ENCODE measurements at places on chromosomes 1 and 21.

DNA sequence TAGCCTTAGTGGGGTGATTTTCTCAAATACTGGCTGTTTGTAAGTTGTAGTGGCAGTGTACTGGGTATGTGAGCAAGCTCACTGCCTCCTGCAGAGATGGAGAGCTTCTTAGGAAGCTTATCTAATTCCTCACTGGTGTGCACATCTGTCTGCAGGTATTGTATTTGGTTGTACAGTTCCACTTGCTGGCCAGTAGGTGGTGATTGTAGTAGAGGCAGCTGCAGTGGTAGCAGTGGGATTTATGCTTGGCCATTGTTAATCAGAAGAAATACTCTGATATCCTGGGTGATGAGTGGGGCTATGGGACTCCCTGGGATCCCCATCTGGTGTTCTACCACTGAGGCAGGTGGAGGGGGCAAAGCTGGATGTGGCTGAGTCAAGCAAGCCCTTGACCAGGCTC is 276.1 kb upstream of the SPAG17 start:
- DNase-seq: no peak

- peak; percentile 65 for DNase-seq
Measured at GRCh38 chr1:31957701-31958674, 19.8 kb upstream of the PTP4A2 start.

- DNase-seq: no peak
Measured at GRCh38 chr21:22927469-22927868, 1929.3 kb downstream of the NCAM2 start.

- DNase-seq: no peak
Measured at GRCh38 chr1:218611916-218612585, 266.9 kb downstream of the TGFB2 start.

DNA sequence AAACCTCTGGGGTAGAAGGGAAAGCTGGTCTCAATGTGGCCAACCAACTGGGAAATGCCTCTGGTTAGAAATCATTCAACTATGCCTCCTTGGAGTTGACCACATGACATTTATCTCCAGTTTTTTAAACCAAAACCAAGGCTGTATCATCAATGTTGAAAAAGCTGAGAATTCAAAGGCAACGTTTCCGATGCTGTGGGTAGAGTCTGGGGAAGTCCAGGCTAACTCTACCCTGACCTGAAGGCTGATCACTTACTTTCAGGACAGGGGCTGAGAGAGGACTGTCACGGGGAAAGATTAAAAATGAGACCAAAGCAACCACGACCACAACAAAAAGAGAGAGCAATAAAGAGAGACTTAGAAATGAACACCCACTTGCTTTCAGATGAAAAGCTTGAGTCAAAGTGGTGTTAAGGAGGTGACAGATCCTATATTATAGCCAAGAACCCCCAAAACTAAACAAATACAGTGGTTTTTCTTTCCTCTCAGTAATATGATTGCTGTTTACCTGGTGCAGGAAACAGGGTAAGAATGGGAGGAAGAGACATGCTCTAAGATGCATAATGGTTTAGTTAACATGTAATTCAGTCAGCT is 90.8 kb upstream of the TNFSF4 start:
- DNase-seq: peak; percentile 45

DNA sequence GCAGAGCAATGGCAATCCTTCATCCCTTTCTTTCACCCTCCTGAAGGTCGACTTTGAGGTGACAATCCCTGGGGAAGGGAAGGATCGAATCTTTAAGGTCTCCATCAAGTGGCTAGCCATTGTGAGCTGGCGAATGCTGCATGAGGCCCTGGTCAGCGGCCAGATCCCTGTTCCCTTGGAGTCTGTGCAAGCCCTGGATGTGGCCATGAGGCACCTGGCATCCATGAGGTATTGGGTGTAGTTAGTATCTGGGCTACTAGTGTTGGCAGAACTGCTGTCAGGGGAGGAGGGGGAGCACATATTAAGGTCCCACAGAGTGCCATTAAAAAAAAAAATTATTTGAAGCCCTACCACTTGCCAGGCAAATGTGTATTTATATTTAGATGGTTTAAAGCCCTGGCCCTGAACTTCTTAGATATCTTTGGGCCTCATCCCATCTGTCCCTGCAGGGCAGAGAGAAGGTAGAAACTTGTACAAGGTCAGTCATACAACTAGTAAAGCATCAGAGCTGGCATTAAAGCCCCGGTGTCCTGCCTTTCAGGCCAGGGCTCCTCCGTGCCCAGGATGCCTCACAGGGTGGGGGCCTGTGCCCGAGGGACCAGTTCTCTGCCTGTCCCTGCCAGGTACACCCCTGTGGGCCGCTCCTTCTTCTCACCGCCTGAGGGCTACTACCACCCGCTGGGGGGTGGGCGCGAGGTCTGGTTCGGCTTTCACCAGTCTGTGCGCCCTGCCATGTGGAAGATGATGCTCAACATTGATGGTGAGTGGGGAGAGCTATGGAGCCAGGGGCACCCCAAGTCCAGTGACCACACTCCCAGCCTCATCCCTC is 10.3 kb downstream of the AGO1 start:
- DNase-seq: no peak

All from activated CD4-positive, alpha-beta T cell treated with anti-CD3 and anti-CD28 coated beads, Interleukin-2, amount 50 U/mL, for 48 hours (primary cell).